ENCODE measurements at places on chromosomes 5 and 9.

DNA sequence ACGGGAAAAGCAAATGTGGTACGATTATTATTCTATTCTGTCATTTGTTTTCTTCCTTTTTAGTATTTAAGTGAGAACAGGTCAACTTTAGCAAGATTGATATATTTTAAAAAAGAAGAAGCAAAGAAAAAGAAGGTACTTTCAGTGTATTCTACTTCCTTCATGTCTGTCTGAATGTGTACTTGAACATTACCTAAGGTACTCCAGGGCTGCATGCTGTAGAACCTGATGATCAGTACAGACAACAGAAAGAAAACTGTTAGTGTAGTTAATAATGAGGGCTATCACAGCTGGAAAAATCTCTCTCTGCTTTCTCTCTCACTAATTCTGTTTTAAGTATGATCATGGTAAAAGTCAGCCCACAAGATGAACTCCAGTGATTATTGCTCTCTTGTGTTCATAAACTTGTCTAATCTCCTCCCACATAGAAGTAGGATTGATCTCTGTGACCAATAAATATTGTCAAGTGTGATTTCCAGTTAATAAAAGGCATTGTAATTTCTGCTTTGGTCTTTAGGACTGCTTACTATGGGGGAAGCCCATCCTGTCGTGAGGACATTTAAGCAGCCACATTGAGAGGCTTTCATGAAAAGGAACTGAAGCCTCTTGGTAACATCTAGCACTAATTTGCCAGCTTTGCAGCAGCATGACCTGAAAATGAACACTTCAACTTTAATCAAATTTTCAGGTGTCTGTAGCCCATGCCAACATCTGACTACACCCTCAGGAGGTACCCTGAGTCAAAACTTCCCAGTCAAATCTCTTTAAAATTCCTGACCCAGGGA lies 864.0 kb upstream of the ACO1 start:
- no peak for DNase-seq

GRCh38 chr5:143642791-143643190 lies 169.2 kb upstream of the HMHB1 start:
- no peak for DNase-seq

- no peak for DNase-seq
Measured at GRCh38 chr5:72841756-72842535, 25.5 kb downstream of the TNPO1 start.

DNA sequence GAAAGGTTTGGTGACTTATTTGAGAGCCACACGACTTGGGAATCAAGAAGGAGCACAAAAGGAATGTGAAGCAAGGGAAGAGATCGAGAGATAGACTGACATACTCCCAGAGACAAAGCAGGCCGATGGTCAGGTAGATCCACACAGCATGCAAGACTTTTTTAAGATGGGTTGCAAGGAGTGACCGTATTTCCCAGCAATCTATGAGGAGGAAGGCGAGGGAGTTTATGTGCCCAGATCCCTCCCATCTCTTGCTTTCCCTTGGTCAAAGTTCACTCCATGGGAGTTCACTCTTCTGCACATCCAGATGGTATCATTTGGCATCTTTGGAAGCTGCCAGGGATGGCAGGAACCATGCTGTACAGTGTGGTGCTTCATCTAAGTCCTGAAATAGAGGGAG lies 148.9 kb downstream of the RMI1 start:
- no peak for DNase-seq

DNA sequence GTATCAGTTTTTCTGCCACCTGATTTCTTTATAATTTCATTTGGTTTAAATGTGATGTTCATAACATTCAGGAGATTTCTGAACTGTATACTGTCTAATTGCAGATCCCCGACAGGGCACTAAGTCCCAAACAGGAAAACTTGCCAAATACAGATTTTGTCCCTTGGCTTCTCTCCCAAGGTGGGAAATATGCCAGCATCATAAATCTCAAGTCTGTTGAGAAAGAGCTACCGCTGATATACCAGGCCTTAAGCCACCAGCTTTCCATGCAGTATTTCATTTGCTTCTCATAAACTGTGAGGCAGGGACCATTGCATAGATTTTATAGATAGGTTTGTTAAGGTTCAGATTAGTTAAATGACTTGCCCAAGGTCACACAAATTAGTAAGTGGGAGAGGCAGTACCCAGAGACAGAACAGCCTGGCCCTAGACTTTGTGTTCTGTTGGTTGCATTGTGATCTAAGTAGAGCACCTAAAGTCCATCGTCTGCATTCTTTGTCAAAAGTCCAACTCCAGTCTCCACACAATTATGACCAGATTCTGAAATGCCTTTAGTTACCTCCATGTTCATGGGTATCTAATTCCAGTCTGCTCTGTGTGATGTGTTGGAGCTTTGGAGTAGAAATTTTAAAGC lies 16.2 kb downstream of the GPR21 start:
- DNase-seq, result no peak

- DNase-seq, result no peak
Measured at GRCh38 chr5:93654676-93655075, 71.7 kb downstream of the NR2F1 start.

DNA sequence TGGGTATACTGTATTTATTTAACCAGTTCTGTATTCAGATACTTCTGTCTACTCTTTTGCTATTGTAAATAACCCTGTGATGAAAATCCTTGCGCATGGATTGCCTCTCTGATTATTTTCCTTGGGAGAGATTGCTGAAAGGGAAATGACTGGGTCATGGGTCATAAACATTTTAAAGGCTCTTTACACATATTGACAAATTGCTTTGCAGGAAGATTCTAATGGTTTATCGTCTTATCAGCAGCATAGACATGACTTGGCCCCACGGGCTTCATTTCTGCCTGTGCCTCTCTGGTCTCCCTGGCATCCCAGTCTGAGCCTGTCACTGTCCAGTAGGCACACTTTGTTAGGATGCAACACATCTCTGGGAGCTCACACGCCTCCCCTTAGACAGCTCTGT lies 52.3 kb downstream of the RGS3 start:
- no peak for DNase-seq

- DNase-seq, result no peak
Measured at GRCh38 chr5:129460672-129460935, 506 bp downstream of the ADAMTS19 start.

DNA sequence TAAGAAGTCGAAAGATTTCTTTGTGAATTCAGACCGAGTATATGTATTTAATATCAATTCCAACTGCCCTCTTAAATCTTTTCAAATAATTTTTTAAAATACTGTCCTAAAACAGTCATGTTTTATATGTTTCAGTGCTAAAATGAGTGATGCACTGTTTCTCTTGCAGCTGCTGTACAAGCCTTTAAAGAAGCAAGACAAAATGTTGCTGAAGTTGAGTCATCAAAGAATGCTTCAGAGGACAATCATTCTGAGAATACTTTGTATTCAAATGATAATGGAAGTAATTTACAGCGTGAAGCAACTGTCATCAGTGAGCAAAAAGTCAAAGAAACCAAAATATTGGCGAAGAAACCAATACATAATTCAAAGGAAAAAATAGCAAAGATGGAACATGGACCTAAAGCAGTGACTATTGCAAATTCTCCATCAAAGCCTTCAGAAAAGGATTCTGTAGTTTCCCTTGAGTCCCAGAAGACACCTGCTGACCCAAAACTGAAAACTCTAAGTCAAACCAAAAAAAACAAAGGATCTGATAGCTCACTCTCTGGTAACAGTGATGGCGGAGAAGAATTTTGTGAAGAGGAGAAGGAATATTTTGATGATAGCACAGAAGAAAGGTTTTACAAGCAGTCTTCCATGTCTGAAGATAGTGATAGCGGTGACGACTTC lies 58.0 kb downstream of the LOX start:
- DNase-seq, result no peak

- no peak for DNase-seq
Measured at GRCh38 chr5:34499001-34499734, 157.0 kb upstream of the RAI14 start.
